ENCODE measurements at places on chromosomes 3 and 15.

DNA sequence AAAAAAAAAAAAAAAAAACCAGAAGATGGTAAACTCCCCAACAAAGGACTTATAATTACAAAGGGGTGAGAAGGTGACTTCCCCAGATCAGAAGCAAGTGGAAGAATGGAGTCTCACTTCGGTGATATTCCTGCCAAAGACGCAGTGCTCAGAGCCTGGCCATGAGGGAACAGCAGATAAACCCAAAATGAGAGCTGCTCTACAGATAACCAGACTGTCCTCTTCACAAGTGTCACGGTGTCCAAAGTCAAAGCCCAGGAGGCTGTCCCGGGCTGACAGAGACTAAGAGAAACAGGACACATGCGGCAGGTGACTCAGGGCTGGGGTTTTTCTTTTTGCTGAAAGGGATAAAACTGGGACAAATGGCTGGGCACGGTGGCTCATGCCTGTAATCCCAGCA lies 48.8 kb downstream of the HMCES start:
- DNase-seq, result no peak
- no peaks in the 10 kb centered on the region for H3K27me3 ChIP-seq
- no peak overlapping the region for H3K4me3 ChIP-seq

DNA sequence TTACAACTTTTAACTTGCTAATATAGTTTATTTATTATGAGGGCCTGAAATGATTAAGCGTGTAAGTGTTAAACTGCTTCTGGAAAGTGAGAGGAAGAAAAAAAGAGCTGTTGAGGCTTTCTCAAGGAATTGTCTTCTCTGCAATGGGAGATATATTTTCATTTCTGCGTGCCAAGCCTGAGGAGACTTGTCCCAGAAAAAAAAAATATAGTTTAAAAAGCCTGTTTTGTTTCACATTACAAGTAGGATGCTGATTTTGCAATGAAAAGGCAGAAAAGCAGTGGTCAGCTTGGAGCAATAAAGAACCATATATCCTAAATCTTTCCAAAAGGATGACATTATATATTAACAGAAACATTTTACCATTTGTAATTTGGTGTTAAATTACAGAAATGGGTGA lies 115.5 kb downstream of the GMNC start:
- H3K27ac ChIP-seq, result no peak overlapping the region
- H3K27me3 ChIP-seq, result no peaks in the 10 kb centered on the region
- no peak overlapping the region for H3K4me3 ChIP-seq
- no peaks in the 10 kb centered on the region for H3K4me1 ChIP-seq

DNA sequence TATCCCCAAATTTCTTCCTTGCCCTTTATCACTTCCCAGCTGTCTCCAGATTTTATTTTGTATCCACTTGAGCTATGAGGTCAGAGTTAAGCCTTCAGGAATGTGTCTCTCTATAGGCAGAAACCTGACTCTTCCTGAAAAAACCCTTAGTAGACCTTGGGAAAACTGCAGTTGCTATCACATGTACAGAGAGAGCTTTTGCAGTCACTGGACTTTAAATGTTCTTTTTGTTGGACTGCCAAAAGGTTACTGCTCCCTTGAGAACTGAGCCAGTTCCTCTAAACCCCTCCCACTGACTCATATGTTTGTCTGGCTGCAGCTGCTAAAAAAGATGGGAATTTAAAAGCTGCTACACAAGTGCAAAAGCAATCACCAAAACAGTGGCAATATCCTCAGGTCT lies 169.1 kb upstream of the CCDC54 start:
- H3K36me3 ChIP-seq, result no peaks in the 10 kb centered on the region
- H3K27me3 ChIP-seq, result no peaks in the 10 kb centered on the region

DNA sequence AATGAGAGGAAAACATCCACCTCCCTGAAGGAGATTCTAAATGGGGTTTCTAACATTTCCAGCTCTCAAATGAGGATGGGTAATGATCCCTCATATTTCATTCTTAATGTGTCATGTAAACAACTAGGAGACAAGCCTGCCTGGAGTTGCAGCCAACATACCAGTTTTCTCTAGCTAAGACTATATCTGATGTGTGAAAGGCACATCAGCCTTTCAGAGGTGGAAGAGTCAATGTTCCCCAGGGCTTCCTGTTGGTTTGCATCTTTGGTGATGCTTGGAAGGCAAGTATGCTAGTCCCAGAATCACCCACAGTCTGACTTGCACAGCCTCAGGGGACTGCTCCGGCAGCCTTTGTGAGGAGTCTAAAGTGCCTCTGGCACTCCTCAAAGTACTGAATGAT lies 921.2 kb downstream of the SQOR start:
- H3K36me3 ChIP-seq, result no peaks in the 10 kb centered on the region
- no peak overlapping the region for H3K4me3 ChIP-seq
- DNase-seq, result no peak

- H3K4me3 ChIP-seq, result no peak overlapping the region
- no peak overlapping the region for H3K27ac ChIP-seq
- no peak for DNase-seq
Measured at GRCh38 chr15:29711531-29711930, 110.7 kb downstream of the TJP1 start.

- no peak overlapping the region for H3K4me3 ChIP-seq
- H3K27ac ChIP-seq, result no peak overlapping the region
Measured at GRCh38 chr3:31246293-31247062, 286.2 kb upstream of the STT3B start.

- H3K4me3 ChIP-seq, result no peak overlapping the region
- no peak for DNase-seq
- H3K4me1 ChIP-seq, result no peaks in the 10 kb centered on the region
- no peak overlapping the region for H3K27ac ChIP-seq
- H3K36me3 ChIP-seq, result no peaks in the 10 kb centered on the region
- no peaks in the 10 kb centered on the region for H3K27me3 ChIP-seq
Measured at GRCh38 chr15:54007256-54007655, 29.0 kb downstream of the UNC13C start.

DNA sequence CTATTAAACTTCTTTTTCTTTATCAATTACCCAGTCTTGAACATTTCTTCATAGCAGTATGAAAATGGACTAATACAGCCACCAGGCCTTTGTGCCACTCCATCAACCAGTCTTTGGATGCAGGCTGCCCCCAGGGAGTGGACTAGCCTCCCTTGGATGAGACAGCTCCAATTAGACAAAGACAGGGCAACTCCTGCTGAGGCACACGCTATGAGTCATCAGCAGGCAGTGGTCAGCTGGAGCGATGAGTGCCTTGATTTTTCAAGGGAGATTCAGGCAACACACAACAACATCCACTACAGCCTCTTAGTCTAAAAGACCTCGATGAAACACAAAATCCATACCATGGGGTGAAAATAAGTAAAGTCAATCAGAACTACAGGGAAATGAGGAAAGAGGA lies 160.1 kb downstream of the ARRDC4 start:
- H3K27me3 ChIP-seq, result no peaks in the 10 kb centered on the region
- no peak overlapping the region for H3K4me3 ChIP-seq
- H3K4me1 ChIP-seq, result no peaks in the 10 kb centered on the region
- H3K27ac ChIP-seq, result no peak overlapping the region
- H3K36me3 ChIP-seq, result no peaks in the 10 kb centered on the region

GRCh38 chr3:154799800-154800199 lies 280.3 kb upstream of the MME start:
- H3K4me1 ChIP-seq, result no peaks in the 10 kb centered on the region
- H3K27ac ChIP-seq, result no peak overlapping the region
- DNase-seq, result no peak
- H3K27me3 ChIP-seq, result no peaks in the 10 kb centered on the region

- H3K27me3 ChIP-seq, result no peaks in the 10 kb centered on the region
- 0 out of 2 replicates have a peak, but pooled peaks cover 4% of the 10 kb centered on the region for H3K4me1 ChIP-seq
- no peak overlapping the region for H3K27ac ChIP-seq
- H3K36me3 ChIP-seq, result no peaks in the 10 kb centered on the region
- H3K4me3 ChIP-seq, result no peak overlapping the region
Measured at GRCh38 chr15:58952751-58953150, 19.3 kb upstream of the SLTM start.

DNA sequence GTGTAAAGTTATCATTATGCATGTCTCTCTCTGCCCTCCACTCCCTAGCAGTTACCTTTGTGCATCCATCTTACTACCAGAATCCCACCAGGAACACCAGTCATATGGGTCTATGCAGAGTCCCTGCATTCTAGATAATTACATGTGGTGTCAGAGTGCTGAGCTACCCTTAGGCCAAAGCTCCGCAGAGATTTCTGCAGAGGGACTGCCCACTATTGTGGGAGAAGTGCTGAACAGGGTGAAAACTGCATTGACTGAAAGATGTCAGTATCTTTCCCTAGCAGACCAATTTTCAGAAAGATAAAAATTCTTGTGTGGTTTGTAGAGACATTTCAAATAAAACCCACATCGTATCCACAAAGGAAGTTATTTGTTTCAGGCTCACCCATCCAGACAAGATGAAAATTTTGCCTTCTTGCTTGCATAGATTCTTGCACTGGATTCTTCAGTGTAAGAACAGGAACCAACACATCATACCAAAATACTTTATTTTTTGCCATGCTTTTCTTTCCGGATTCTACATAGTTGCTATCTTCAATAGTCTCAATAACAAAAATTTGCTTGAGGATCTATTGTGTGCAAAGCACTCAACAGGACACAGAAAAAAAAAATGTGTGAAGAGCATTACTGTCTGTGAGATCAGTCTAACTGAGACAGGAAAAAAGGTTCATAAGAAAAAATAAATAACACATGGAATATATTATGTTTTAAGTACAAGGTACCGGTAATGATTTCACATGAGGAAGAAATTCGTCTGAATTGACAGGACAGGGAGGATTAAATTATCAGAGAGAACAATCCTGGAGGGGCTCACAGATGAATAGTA lies 32.0 kb upstream of the CCDC80 start:
- peak overlapping the region; percentile 14 for H3K27ac ChIP-seq
- no peaks in the 10 kb centered on the region for H3K27me3 ChIP-seq
- DNase-seq, result no peak
- peaks cover 27% of the 10 kb centered on the region for H3K4me1 ChIP-seq
- no peak overlapping the region for H3K4me3 ChIP-seq

DNA sequence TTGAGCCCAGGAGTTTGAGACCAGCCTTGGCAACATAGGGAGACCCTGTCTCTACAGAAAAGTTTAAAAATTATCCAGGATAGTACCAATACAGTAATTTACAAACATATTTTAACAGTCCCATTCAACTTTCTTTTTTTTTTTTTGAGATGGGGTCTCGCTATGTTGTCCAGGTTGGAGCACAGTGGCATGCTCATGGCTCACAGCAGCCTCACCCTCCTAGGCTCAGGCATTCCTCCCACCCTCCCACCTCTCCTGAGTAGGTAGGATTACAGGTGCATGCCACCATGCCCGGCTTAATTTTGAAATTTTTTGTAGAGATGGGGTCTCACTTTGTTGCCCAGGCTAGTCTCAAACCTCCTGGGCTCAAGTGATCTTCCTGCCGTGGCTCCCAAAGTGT lies 12.5 kb upstream of the MAP6D1 start:
- no peak overlapping the region for H3K27ac ChIP-seq
- H3K4me1 ChIP-seq, result no peaks in the 10 kb centered on the region
- DNase-seq, result no peak
- H3K36me3 ChIP-seq, result no peaks in the 10 kb centered on the region
- no peaks in the 10 kb centered on the region for H3K27me3 ChIP-seq

- no peaks in the 10 kb centered on the region for H3K36me3 ChIP-seq
- DNase-seq, result no peak
- H3K27ac ChIP-seq, result no peak overlapping the region
Measured at GRCh38 chr3:176987901-176988650, 209.2 kb downstream of the TBL1XR1 start.

DNA sequence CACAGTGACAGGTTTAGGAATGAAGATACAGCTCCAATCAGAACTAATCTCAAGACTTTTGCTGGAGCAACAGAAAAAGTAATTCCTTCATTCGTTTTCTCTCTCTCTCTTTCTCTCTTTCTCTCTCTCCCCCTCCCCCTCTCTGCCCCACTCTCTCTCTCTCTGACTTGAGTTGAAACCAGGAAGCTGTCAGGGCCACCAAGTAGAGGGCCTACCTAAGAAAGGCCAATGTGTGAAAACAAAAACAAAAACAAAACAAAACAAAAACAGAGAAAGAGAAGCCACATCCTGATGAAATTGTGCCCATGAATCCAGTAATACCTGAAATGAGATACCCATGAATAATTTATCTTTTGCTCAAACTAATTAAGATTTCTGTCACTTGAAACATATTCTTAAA lies 72.9 kb downstream of the ATP8B4 start:
- H3K4me3 ChIP-seq, result no peak overlapping the region
- H3K36me3 ChIP-seq, result no peaks in the 10 kb centered on the region
- no peaks in the 10 kb centered on the region for H3K4me1 ChIP-seq
- H3K27ac ChIP-seq, result no peak overlapping the region
- H3K27me3 ChIP-seq, result no peaks in the 10 kb centered on the region

DNA sequence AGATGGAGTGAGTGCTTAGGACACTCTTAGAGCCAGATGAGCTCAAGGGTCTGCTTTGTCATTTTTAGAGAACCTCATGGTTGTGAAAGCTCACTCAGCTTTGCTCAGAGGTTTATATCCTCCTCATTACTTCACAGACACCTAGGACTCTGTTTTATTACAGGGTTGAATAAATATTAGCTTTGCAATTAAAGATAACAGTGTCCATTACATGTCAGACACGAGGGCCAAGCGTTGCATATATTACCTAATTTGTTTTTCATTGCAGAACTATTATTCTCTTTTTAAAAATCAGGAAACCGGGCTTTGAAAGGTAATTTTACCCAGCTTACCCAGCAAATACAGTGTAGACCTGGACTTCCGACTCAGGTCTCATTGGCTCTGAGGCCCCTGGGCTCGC lies 16.1 kb downstream of the MAP6D1 start:
- no peaks in the 10 kb centered on the region for H3K27me3 ChIP-seq
- peaks cover 5% of the 10 kb centered on the region for H3K36me3 ChIP-seq
- no peak overlapping the region for H3K27ac ChIP-seq
- H3K4me3 ChIP-seq, result no peak overlapping the region
- no peaks in the 10 kb centered on the region for H3K4me1 ChIP-seq
- DNase-seq, result no peak

DNA sequence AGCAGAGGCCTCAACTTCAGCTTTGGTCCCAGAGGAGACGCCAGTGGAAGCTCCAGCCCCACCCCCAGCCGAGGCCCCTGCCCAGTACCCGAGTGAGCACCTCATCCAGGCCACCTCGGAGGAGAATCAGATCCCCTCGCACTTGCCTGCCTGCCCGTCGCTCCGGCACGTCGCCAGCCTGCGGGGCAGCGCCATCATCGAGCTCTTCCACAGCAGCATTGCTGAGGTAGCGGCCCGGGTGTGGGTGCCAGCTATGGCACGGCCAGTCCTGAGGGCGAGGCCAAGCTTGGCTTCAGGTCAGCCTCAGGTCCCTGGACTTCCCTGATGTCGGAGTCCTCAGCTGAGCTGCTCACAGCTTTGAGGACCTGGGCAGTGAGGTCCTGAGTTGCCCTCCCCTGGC lies 5.7 kb upstream of the STAB1 start:
- no peaks in the 10 kb centered on the region for H3K4me1 ChIP-seq
- no peak overlapping the region for H3K4me3 ChIP-seq
- H3K27me3 ChIP-seq, result no peaks in the 10 kb centered on the region
- 0 out of 2 replicates have a peak, but pooled peaks cover 1% of the 10 kb centered on the region for H3K36me3 ChIP-seq

Data from Caco-2 (cell line).